ENCODE measurements at places on chromosomes 7 and 10.

DNA sequence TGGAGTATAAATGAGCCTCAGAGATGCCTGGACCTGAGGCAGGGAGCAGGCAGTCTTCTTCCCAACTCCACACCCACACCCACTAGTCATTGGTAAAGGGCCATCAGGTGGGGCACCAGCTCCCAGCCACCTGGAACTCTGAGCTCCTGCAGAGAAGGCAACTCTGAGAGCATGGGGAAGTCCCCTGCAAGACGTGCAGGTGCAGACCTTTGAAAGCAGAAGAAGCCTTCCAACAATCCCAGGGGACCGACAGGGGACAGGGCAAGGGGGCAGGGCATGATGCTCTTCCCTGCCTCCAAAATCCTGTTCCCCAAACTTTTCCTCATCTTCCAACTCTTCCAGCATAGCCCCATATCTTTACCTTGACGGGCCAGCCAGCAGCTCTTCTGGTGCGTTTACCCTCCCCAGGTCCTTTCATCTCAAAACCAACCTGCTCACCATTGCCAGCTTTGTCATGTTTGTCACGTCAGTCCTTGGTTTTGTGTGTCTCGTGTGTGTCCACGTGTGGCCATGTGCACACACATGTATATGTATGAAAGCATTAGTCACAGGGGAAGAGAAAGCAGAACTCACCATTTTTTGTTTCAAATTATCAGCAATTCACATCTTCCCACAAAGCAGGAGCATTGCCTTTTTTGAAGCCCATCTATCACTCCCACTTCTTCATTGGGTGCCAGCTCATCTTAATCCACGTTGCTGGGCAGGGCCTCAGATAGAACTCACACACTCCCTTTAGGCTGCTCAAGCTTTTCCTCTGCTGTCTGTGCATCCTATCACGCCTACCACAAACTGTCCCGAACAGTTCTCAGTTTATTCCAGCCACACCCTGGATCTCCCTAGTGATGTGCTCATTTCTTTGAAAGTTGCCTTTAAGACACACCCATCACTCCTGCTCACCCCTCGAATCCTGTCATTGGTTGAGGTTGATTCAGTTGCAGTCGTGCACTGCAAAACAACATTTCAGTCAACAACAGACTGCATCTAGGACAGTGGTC, 41.0 kb upstream of the AMPH start:
- no peak for DNase-seq

DNA sequence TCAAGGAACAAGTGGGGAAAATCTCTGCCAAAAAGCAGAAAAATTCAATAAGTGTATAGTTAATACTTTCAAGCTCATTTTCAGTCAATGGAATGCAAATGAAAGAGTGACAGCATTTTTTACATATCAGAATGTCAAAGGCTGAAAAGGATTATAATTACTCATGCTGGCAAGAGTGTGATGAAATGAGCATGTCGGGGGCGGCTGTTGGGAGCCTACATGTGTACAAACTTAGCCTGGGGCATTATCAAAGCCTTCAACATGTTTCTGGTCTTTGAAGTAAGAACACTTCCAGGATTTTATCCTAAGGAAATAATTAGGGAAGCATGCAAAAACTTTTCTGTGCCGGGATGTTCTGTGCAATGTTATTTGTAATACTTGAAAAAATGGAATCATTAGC, 221.7 kb upstream of the LYZL1 start:
- DNase-seq: no peak

GRCh38 chr7:44163591-44163990, 22.5 kb upstream of the MYL7 start:
- DNase-seq: no peak

GRCh38 chr10:128070161-128070560, 56.1 kb downstream of the MKI67 start:
- DNase-seq: no peak

DNA sequence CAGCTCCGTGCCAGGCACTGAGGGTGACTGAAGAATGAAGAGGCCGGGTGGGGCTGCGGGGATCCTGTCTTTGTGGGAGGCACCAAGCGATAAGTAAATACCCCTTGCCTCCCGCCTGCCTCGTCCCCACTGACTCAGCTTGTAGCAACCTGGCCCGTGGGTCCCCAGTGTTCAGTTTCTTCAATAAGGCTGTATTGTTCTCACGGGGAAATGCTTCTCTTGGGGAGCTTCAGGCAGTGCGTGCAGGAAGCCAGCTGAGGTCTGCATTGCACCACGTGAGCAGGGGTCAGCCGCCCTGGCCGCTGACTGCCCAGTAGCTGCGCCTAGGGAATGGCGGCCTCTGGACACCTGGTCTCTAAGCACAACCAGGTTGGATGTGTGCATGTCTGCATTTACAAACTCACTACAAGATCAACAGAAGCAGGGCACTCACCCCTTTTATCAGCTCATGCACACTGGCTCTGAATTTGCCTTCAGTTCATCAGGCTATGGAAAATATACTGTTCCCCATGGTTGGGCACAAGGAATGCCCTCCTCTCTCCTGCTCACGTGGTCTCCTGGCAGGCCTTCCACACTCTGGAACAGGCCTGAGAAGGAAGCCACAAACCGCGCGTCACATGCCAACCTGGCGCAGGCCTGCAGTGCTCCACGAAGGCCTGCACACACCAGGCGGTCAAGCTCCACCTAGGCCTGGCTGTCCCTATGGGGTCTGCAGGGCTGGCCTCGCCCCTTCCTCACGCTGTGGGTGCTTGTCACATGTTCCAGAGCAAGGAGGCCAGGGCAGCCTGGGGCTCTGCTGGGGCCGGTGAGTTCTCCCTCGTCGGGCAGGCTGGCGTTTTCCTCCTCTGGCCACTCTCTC, 135.7 kb upstream of the RNF32 start:
- DNase-seq: no peak

DNA sequence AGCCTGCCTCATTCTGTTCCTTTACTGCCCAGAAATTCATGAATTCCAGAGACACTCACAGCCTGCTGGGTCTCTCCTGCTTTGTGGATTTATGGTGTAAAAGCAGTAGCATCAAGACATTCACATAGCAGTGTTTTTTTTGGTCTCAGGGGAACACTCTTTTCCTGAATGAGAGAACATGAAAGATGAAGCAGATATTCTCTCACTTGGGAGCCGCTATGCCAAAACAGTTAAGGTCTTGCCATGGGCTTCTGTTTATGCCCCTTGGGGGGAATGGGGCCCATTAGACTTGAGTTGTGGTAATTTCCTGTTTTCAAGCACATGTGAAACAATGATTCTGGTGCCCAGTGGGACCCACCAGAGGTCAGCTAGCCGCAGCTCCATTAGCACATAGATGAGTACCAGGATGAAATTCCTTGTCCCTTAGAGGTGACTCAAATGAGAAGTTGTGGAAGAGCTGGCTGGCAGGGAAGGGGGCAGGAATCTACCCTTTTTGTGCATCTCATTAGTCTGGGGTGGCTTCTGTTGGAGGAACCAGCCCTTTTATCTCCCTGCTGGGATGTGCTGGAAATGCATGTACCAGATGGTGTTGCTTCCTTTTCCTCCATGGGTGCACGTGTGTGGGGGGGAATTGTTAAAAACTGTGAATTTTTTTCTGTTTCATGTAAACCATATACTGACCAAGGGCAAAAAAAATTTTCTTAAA, 13.3 kb downstream of the BMPER start:
- no peak for DNase-seq

DNA sequence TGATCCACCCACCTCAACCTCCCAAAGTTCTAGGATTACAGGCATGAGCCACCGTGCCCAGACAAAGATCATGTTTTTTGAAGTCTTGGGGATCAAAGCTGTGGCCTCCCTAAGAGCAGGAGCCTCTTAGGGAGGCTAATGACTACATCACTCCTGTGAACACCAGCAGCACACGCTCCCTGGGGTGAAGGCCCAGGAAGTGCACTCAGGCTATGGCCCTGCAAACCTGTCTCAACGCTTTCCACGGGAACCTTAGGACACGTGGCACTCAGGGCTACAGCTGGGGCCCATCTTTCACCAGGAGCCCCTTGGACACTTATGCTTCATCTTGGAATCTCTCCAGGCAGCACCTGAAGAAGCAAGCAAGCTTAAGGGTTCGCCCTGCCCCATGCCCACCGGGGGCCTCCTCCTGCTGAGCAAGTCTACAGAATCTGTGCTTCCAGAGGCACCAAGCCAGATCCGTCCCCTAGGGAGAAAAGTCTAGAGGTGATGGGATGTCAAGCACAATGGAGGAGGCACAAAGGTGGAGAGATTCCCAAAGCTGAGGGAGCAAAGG, 18.4 kb downstream of the VSTM4 start:
- no peak for DNase-seq

GRCh38 chr10:43060291-43060690, 16.6 kb upstream of the RET start:
- no peak for DNase-seq

DNA sequence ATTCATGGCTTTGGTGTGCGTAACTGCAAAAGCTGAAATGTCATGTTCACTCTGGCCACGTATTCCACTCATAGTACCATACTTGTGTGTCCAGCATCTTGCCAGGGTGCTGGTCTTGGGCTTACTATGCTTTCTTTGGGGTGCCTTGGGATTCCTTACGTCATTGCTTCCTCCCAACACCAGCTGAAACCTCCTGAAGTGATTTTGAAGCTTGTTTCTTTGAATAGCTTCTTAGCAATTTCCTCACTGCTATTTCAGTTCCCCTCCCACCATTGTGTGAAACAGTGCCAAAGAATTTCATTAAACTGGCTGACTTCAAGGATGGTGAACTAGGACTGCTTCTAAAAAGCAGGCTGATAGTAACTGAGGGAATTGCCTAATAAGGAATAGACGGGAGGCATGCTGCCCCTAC, 36.9 kb downstream of the ENTPD1 start:
- DNase-seq: no peak

All from NCI-H2227 treated with DMSO at 0.1 percent for 48 hours (cell line).